ENCODE measurements at places on chromosomes 7 and 10. TPM values are rescaled to one million over a fixed set of nuclear protein-coding genes. Genes with fewer than 3 reads are reported as not detected.

DNA sequence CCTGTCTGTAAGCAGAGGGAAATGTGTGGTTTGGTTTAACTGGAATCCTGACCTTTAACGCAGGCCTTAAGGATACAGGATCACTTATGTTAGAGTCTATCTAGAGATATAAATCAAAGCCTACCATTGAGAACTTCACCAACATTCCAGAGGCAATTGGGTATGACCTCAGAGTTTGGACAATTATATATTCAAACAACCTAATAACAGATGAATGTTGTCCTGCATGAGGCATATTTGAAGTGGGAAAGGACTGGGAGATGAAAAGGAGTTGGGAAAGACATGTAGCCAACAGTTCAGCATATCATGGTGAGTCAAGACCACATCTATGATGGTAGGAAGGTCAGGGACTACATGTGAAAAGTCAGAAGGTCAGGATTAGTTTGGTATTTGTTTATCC, 274.2 kb downstream of the DOCK4 start:
- no peaks in the 10 kb centered on the region for H3K27me3 ChIP-seq
- no peaks in the 10 kb centered on the region for H3K4me1 ChIP-seq
- no peak for DNase-seq
- H3K27ac ChIP-seq: no peak overlapping the region
- peaks cover 2% of the 10 kb centered on the region for H3K36me3 ChIP-seq

DNA sequence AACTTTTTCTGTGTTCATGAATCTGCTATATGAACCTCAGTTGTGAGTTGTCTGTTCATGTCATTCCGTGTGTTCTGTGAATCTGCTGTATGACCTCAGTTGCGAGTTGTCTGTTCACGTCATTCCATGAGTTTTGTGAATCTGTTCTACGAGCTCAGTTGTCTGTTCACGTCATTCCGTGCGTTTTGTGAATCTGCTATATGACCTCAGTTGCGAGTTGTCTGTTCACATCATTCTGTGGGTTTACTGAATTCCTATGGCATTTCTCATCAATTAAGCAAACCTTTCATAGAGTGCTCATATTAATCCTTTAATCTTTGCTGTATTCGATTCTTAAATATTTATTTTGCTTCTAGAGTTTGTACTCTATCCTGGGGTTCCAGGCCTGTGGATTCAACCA, 150.6 kb downstream of the DIP2C start:
- no peak overlapping the region for H3K27ac ChIP-seq
- DNase-seq: no peak
- no peaks in the 10 kb centered on the region for H3K36me3 ChIP-seq
- no peaks in the 10 kb centered on the region for H3K27me3 ChIP-seq
- no peak overlapping the region for H3K4me3 ChIP-seq

DNA sequence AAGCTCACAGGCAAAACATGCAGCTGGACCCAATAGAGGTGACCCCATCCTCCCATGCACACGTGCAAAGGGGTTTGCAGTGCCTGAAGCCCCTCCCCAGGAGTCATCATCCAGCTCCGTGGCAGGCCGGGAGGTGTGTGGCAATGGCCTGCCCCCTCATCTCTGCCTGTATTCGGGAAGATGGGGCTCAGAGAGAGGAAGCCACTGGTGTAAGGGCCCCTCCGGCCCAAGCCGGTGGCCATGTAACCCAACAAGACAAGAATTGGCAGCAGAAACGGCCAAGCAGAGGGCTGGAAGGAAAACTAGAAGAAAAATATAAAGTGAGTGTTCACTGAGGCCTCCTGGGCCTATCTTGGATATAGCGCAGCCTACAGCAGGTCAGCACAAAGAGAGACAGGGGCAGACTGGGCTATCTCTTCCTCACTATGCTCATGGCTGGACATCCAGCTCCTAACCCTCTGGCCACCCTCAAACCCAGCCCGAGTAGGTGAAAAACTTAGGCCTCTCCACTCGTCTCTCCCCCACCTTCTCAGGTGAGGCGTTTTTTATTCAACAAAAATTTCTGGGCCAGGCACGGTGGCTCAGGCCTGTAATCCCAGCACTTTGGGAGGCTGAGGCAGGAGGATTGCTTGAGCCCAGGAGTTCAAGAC, 158.1 kb downstream of the CCDC3 start:
- H3K4me1 ChIP-seq: no peaks in the 10 kb centered on the region
- H3K27me3 ChIP-seq: no peaks in the 10 kb centered on the region
- no peak overlapping the region for H3K27ac ChIP-seq
- H3K4me3 ChIP-seq: no peak overlapping the region

DNA sequence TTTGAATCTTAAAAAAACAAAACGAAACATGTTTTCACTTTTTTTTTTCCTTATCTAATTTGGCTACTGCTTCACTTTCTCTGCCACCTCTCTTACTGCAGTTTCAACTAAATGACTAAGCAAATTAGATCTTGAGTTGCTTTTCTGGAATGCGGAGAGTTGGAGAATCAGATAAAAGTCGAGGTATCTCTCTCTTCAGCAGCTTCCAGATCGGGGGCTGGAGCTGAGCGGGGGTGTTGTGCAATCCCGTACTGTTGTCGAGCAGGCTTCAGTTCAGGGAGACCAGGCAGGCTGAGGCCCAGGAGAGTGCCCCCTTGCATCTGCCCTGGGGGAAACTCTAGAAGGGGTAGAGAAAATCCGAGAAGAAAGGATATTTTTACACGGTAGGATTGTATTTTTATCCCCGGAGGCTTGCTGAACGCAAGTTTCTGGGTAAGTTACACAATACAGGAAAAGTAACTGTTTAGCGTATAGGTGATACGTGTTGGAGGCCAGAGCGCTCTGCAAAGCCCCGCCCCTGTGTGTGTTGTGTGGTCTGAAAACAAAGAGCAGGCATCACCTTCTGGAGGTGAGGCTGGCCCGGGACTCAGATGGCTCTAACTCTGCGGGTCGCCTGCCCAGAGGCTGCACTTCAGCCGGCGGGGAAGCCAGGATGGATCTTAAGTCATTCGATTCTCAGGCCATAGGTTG, 116.6 kb downstream of the KLF6 start:
- no peaks in the 10 kb centered on the region for H3K4me1 ChIP-seq
- no peak overlapping the region for H3K4me3 ChIP-seq
- no peak overlapping the region for H3K27ac ChIP-seq
- no peaks in the 10 kb centered on the region for H3K27me3 ChIP-seq

GRCh38 chr7:2921653-2922347, 77.7 kb upstream of the GNA12 start:
- H3K36me3 ChIP-seq: no peaks in the 10 kb centered on the region
- no peak overlapping the region for H3K4me3 ChIP-seq
- no peak overlapping the region for H3K27ac ChIP-seq
- H3K4me1 ChIP-seq: no peaks in the 10 kb centered on the region

DNA sequence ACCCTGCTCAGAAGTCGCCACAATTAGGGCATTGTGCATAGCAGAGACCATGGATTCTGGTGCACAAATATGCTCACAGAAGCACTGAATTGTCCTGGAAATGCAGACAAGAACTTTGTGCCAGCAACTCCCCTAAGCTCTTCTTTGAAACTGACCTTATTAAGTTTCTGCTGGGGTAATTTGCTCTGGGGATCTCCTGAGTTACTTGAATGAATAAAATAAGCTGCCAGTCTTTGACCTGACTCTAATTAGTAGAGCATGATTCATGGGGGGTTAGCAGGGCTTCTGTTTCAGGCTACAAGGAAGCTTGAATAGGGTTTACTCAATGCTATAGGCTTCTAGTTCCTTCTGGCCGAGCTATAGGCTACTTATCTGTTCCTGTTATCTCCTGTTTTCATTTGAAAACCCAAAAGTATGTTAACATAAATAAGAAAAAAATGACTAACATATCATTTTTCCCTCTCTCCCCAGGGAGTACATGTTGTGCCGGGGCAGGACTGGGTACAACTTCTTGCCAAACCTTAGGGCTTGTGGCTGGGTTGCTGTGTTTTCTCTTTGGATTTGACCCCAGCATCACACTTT, 169.0 kb upstream of the TMEM229A start:
- no peaks in the 10 kb centered on the region for H3K4me1 ChIP-seq
- DNase-seq: no peak
- H3K4me3 ChIP-seq: no peak overlapping the region
- H3K27me3 ChIP-seq: no peaks in the 10 kb centered on the region
- no peaks in the 10 kb centered on the region for H3K36me3 ChIP-seq

GRCh38 chr7:151095123-151095797, 9.0 kb downstream of the AGAP3 start:
- H3K4me3 ChIP-seq: no peak overlapping the region
- H3K36me3 ChIP-seq: no peaks in the 10 kb centered on the region
- no peaks in the 10 kb centered on the region for H3K4me1 ChIP-seq
- no peaks in the 10 kb centered on the region for H3K27me3 ChIP-seq
- no peak overlapping the region for H3K27ac ChIP-seq

GRCh38 chr10:12051241-12051640, 8.6 kb upstream of the UPF2 start:
- H3K4me1 ChIP-seq: no peaks in the 10 kb centered on the region
- no peak overlapping the region for H3K27ac ChIP-seq
- no peaks in the 10 kb centered on the region for H3K36me3 ChIP-seq
- DNase-seq: no peak
- no peaks in the 10 kb centered on the region for H3K27me3 ChIP-seq

DNA sequence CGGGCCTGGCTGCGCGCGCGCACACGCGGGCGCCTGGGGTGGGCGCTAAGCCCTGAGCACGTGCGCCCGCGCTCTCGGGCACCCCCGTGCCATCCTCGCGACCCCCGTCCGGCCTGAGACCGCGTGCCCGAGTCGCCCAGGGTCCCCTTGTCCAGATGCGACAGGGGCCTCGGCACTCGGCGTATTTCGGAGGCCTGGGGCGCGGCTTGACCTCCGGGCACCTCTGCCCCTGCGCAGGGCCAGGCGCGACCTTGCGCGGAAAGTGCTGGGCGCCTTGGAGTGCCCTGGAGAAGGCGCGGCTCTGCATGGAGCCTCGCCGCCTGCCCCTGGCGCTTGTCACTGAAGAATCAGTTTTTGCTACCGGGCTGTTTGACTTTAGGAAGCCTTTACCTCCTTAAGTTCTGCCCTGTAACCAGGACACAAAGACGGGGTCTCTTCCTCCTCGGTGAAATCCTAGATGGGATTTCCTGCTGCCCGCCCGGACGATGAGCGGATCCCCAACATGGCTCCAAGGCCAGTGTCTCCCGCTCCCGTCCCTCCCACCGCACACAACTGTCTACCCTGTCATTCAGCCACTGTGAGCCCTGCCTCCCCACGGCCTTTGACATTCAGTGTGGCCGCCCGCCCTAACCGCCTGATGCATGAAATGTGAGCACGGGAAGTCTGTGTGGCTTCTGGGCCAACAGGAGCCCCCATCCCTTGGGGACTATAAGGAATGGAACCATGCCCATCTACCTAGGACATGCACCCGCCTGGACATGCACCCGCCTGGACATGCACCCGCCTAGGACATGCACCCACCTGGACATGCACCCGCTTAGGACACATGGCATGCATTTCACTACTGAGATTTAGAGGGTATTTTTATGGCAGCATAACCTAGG, 1.1 kb upstream of the STK32C start:
- no peaks in the 10 kb centered on the region for H3K27me3 ChIP-seq
- no peaks in the 10 kb centered on the region for H3K4me1 ChIP-seq
- peak overlapping the region; percentile 76 for H3K4me3 ChIP-seq
- peak; percentile 50 for DNase-seq

DNA sequence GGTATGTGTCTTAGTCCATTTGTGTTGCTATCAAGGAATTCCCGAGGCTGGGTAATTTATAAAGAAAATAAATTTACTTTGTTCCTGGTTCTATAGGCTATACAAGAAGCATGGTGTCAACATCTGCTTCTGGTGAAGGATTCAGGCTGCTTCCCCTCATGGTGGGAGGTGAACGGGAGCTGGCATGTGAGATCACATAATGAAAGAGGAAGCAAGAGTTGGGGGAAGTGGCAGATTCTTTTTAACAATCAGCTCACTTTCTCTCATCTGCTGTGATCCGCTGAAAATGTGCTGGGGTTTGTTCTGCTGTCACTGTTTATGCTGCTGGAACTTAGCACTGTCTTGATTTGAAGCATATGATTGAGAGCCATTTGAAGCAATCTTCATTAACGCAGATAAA, 730.0 kb upstream of the SORCS1 start:
- H3K27me3 ChIP-seq: no peaks in the 10 kb centered on the region
- H3K4me3 ChIP-seq: no peak overlapping the region
- H3K36me3 ChIP-seq: no peaks in the 10 kb centered on the region
- no peak for DNase-seq

DNA sequence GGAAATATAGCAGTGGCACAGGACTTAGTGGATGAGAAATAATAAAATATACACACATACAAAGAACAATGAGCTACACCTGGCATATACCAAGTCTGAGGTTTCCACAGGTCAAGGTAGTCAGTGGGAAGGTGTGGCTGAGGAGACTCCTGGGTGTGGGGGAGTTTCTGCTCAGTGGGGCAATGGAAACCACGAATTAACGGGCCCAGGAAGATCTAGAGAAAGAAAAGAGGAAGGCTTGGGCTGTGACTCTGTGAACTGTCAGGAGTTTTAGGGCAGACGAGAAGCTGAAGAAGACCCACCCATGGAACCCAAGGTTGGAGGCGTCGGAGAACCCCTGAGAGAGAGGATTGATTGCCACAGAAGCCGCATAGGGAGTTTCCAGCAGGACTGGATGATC, 196.5 kb downstream of the HERPUD2 start:
- H3K27me3 ChIP-seq: no peaks in the 10 kb centered on the region
- H3K36me3 ChIP-seq: no peaks in the 10 kb centered on the region
- no peak overlapping the region for H3K4me3 ChIP-seq
- DNase-seq: no peak

GRCh38 chr10:84563868-84564267, 235.5 kb downstream of the CCSER2 start:
- H3K27ac ChIP-seq: no peak overlapping the region
- no peak for DNase-seq
- H3K27me3 ChIP-seq: no peaks in the 10 kb centered on the region
- H3K4me1 ChIP-seq: no peaks in the 10 kb centered on the region

- peak overlapping the region; percentile 71 for H3K27ac ChIP-seq
- H3K4me1 ChIP-seq: no peaks in the 10 kb centered on the region
- no peaks in the 10 kb centered on the region for H3K36me3 ChIP-seq
- H3K27me3 ChIP-seq: no peaks in the 10 kb centered on the region
Measured at GRCh38 chr7:64307254-64308015, 6.3 kb upstream of the ZNF736 start.

DNA sequence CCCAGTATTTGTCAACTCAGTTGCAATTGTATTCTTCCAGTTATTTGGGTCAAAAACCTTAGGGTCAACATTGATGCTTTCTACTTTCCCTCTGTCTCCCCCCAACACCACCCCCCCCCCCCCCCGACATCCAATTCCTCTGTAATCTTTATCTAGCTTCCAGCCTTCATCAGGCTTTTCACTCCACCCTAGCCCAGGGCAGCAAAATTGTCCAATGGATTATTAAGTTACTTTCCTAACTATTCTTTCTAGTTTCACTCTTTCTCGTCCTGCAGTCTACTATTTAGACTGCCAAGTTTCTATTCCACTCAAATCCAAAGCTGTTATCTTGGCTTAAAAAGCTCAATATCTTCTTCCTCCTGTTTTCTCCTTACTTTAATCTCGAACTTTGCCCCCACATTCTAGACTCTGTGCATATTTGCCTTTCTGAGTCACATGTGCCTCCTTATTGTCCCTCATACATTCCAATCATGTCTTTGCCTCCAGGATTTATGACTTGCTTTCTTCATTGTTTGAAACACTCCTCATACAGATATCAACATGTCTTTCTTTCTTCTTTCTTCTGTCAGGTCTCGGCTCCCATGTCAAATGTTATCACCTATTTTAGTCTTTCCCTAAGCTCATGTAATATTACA, 196.6 kb upstream of the TMEM196 start:
- H3K4me3 ChIP-seq: no peak overlapping the region
- no peak for DNase-seq
- H3K4me1 ChIP-seq: no peaks in the 10 kb centered on the region
- H3K36me3 ChIP-seq: no peaks in the 10 kb centered on the region
- no peaks in the 10 kb centered on the region for H3K27me3 ChIP-seq

NFKB2 gene
- polyA plus RNA-seq: 43.4 TPM

RBP4 gene
- 12.1 TPM for polyA plus RNA-seq

GTF2IRD1 gene
- 4.3 TPM for polyA plus RNA-seq

MKX gene
- polyA plus RNA-seq: 2.6 TPM

PLA2G12B gene
- not detected for polyA plus RNA-seq

SH2D4B gene
- not detected for polyA plus RNA-seq

ADCY1 gene
- 0.20 TPM for polyA plus RNA-seq

BAMBI gene
- 18.6 TPM for polyA plus RNA-seq

TUBB8 gene
- polyA plus RNA-seq: not detected

Measured in aorta (tissue), 5 donors.